Aorta (tissue), 5 donors: ENCODE measurements at places on chromosomes 6 and 20.

DNA sequence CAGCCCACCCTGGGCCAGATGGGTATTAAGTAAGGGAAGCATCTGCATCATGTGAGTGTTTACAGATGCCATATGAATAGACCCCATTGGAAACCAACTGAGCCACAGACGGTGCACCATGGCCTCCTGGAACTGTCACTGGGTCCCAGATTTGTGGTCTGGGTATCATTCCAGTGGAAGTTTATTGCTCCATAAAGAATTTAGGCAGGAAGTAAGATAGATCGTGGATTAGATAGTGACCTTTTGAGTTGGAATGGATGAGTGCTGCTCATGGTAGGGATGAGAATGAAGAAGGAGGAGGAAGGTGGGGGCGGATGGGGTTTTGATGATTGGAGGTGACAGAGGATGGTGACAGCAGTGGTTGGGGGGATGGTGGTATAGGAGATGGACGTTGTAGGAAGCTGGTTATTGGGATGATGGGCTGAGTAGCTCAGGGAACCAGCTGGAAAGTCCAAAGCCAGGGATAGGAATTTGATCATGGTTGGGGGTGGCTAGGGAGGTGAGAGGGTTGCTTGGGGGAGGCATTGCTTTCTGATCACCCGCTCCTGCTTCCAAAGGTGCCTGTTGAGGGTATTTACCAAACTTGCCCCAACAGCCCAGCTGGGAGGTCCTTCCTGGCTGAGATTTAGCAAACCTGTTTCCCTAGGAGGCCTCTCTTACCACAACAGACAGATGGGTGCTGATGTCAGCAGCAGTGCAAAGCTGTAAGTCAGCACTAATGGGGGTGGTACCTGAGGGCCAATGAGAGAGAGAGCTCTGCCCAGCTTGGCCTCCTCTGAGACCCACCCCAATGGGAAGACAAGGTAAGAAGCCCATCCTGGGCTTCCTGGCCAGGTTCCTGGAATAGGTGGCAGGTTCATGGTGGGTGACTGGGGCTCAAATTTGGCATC is 78.0 kb downstream of the VEGFA start:
- DNase-seq = no peak

GRCh38 chr6:45488889-45489288 is 111.2 kb upstream of the SUPT3H start:
- DNase-seq = no peak

DNA sequence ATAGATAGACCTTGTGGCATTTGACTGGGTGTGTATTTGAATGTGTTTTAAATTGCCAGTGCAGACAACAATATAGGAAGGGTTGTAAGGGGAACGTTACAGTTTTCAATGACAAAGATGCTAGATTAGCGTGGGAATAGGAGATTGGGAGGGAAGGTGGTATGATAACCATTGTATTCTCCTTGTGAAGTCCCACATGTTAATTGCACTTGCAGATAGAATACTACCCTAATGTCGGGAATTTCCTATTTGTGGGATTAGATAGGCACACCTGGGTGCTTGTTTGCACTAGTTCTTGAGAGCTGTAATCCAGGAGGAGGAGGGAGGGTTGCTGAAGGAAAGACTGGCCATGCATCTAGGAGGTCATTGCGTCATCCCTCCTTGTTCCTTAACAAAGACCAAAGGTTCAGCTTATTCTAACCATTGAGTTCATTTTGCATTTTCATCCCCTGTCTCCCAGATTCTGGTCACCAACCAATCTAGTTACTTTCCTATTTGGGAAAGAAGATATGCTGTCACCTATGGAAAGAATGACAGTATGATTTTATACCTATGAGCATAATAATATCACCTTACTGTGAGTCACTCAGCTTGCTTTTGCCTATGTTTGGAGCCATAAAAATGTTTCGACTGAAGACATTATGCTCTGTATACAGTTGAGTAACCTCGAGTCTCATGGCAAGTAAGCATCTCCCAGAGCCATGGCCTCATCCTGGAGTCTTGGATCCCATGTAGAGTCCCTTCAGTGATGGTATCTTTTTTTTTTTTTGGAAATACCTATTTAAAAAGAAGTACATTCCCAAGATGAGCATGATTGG is 201.5 kb downstream of the DTNBP1 start:
- no peak for DNase-seq

- no peak for DNase-seq
Observed at GRCh38 chr6:130697995-130698535, 129.1 kb upstream of the SMLR1 start.

GRCh38 chr20:15613530-15613929 is 959.7 kb downstream of the KIF16B start:
- no peak for DNase-seq

- no peak for DNase-seq
Observed at GRCh38 chr6:153476243-153476642, 345.2 kb upstream of the RGS17 start.

DNA sequence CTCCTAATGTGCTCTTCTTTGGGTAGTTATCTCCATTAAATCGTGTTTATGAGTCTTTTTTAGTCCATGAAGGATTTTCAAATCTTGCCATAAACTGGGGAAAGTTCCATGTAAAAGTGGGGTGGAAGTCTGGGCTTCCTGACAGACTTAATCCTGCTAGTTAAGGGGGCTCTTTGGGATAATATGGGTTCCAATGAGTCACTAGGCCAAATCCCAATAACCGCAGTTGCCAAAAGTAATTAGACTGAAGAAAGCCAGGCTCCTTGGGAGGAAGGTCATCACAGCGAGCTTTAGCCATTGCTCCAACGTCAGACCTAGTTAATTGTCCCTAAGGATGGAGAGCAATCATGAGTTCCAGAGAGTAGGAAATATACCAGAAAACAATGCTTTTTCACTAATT is 10.8 kb downstream of the RSPO3 start:
- no peak for DNase-seq

GRCh38 chr6:9623228-9623832 is 791.5 kb downstream of the TFAP2A start:
- DNase-seq = no peak

GRCh38 chr20:41572010-41572572 is 46.1 kb downstream of the CHD6 start:
- DNase-seq = no peak

GRCh38 chr6:139580592-139581484 is 206.4 kb upstream of the CITED2 start:
- no peak for DNase-seq

- no peak for DNase-seq
Observed at GRCh38 chr6:162706232-162706631, 21.3 kb downstream of the PRKN start.

DNA sequence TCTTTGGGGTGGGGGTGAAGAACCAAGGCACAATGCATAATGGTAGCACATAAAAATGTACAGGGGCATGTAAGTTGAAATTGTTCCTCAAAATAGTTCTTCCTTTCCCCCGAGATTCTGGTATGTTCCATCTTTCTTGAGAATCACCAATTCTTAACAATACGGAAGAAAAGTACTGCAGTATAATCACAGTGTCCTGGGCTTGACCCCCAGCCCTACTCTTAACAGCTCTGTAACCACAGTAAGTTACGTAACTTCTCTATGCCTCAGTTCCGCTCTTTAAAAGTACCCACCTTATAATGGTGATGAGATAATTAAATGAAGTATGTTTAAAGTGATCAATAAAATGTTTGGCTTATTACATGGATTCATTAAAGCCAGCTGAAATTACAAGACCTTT is 104.5 kb downstream of the SMLR1 start:
- no peak for DNase-seq

DNA sequence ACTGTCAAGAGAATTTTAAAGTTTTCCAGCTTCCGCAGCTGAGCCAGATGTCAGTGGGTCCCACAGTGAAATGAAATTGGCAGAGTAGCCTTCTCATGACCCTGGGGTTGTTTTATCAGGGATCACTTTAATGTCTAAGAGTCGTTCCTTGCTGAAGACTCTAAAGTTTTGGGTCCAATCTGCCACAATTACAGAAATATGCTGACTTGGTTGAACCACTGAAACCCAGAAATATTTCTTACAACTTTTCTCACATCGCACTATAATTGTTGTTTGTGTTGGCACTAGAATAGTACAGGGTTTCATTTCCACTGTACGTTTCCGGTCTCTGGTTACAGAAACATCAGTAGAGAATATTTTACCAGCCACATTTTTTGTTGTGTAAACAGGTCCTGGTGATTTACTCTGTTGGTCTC is 109.0 kb downstream of the HMGCLL1 start:
- no peak for DNase-seq

- DNase-seq = peak; percentile 61
Observed at GRCh38 chr6:170045563-170045960, 245.3 kb downstream of the DLL1 start.

DNA sequence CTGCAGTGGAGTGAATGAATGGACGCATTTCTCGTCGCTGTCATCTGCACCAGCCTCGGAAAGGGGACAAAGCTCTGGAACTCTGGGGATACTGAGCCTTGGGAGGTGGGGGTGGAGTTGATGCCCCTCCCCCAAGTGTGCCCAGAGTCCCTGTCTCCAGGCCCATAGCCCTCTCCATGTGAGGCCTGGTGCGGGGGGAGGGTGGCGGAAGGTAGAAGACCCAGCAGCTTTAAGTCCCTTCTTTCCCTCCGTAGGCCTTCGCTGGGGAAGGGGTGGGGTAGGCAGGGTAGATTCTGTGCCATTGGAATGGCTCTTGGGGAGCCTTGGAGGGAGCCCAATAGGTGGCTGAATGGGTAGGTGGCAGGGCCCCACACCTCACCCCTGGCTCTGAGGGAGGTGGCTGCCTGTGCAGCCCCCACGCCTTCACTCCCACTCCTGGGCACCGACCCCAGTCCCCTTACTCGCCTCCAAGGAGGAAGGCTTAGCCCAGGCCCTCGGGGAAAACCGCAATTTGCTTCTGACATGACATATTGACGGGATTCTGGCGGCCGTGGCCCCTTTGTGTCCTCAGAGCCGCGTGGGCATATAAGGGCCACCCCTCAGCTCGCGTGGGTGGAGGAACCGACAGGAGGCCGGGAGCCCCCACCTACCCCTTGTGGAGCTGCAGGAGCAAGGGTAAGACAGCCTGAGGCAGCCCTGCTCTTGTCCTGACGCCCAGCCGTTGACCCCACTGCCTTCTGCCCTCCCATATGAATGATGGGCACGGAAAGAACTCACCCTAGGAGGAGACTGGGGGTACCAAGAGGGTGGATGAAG is at the start of gene BPIFB3:
TSS of gene BPIFB3 (plus strand) at position 613 of the 816 bp plus-strand sequence. CDS start 1,533 bp downstream, outside the sequence.
- no peak for DNase-seq

DNA sequence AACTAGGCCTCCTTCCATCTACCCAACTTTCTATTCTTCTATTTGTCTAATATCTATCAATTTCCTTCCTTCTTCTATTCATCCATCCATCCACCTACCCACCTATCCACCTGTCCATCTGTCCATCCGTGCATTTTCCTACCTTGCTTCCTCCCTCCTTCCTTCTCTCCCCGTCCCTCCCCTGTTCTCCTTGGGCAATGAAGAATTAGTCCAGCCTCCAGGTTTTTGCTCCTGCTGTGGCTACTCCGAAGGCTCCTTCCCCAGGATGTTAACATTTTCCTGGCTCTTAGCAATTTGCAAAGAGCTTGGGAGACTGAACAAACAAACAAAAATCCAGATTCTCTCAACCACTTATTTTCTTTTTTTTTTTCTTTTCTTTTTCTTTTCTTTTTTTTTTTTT is 81.6 kb downstream of the KCNB1 start:
- no peak for DNase-seq

GRCh38 chr20:6700563-6701329 is 66.7 kb upstream of the BMP2 start:
- peak; percentile 87 for DNase-seq

DNA sequence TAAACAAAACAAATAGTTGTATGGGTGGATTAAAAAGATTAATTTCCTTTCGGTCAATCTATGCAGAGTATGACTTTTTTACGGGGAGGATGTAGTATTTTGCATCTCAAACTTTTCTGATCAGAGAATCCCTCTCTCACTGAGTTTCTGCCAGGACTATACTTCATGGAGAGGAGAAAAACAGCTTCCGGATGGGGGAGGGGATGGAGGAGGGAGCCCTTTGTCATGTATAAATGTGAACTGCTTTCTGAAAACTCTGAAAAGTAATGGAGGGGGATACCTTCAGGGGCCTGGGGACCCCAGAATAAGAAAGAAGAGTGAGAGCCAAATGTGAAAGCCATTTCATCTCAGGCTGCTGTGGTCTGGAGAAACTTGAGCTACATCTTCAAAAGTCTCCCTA is 173.1 kb upstream of the KCNK16 start:
- no peak for DNase-seq

GRCh38 chr6:108952776-108953486 is 104.7 kb downstream of the ARMC2 start:
- no peak for DNase-seq

DNA sequence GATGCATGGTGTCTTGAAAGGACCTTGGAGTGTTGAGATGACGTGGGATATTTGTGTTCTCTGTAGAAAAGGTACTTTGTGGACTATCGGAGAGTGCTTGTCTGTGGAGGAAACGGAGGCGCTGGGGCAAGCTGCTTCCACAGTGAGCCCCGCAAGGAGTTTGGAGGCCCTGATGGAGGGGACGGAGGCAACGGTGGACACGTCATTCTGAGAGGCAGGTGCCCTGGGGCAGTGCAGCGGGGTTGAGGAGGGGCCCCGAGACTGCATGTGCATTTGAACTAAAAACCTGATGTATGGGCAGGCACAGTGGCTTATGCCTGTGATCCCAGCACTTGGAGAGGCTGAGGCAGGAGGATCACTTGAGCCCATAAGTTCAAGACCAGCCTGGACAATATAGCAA is 12.9 kb downstream of the MTG2 start:
- DNase-seq = peak; percentile 21

GRCh38 chr6:18545726-18546125 is 158.6 kb downstream of the RNF144B start:
- DNase-seq = no peak

DNA sequence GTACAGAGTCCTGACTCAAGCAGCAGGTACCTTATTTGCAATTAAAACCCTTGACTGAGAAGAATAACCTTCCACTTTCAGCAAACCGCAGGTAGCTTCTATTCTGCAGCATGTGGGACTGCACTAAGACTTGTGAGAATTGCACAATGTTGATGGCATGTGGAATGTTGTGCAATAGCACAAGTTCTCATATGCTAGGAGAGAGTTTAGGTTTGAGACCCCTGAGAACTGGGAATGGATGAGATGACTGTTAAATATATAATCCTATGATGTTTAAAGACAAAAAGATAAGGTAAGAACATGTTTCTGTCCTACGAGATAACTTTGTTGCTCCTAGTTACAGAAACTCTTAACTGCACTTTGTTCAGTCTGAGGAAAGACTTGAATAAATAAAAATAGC is 194.6 kb downstream of the OTOR start:
- DNase-seq = no peak

DNA sequence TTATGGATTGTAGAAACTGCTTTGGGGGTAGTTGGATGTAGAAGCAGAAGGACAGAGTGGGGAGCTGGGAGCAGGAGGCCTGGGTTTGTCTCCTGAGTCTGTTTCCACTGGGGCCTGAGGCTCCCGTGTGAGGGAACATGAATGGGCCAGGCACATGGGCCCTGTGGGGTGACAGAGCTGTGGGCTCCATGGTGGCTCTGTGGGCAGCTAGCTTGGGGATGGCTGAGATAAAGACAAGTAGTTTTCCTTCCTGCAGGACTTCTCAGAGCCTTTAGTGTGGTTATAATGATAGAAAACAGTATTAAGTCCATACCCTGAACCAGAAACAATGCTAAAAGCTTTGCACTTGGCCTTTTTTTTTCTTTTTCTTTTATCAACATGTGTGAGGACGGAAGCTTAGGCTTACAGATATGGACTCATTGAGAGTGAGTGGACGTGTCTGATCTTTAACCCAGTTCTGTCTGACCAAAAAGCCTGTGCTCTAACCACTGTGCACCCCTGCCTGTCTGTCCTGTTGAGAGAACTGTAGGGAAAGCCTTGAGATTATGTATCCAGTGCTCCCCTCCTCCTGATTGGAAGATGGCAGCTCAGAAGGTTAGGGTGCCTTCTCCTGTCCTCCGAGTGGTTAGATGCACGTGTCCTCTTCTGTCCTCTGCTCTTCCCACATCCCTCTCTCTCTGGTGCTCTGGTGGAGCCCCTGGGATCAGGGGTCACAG is 98.3 kb downstream of the CDH26 start:
- no peak for DNase-seq
